ENCODE measurements at places on chromosomes 1 and 21.

DNA sequence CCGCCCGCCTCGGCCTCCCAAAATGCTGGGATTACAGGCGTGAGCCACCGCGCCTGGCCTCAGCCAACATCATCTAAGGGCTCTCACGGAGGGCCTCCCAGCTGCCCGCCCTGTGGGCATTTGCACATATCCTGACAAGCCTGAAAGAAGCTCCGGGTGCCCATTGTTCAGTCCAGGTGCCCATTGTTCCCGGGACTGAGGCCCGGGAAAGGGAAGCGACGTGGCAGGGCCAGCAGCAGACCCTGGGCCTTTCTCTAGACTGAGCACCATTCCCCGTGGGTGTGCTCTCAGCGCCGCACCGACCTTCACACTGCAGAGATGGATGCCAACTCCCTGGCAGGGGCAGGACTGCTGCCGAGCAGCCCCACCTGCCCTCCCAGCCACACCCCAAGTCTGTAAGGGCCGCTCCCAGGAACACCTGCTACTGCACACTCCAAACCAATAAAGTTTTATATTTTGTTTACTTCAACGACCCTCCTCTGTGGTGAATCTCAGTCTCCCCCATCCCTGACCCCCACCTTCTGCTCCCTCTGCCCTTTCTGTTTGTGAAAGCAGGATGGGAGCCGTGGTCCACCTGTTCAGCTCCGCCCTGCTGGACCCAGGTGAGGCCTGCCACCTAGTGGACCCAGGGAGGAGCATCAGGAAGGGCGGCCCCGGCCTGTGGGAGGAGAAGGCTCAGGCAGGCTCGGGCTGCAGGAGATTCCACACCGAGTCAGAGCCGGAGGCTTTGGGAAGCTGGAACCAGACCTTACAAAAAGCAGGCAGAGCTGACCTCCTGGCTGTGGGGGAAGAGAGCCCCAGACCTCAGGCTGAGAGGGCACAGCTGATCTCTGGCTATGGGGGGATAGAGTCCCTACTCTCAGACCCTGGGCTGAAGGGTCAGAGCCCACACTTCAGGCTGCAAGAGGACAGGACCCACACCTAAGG, 1.1 kb upstream of the TMEM82 start:
- no peak for DNase-seq

- no peak for DNase-seq
Observed at GRCh38 chr1:46611691-46612221, 4.9 kb downstream of the MOB3C start.

DNA sequence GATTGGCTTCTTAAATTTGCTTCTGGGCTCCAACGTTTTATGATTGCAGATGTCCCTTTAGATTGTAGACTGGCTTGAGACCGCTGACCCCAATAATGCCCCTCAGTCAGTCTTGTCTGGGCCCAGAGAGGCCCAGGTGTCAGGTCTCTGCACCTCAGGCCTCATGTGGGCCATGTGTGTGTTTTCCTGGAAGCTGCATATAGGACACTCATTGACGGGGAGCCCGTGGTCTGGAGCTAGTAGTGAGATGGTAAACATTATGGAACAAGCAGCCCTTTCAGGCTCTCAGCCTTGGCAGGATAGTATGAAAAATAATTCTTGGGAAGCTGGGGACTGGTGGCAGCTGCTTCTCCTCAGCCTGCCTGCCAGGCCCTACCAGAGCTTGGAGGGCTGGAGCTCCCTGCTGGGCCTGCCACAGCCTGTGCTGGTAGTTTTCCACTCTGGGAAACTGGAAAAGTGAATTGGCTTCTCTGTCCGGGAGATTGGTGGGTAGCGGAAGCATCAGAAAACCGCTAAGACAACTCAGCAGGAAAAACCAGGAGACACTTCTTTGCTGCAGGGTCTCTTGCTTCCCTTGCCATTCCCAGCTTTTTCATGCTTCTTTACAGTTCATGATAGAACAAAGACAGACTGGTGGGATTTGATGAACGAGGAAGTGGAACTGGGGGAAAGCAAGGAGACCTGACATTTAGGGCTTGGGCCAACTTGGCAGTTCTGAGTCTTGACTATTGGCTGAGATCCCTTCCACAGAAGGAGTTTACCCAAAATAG, 57.8 kb upstream of the HSD17B7 start:
- no peak for DNase-seq

DNA sequence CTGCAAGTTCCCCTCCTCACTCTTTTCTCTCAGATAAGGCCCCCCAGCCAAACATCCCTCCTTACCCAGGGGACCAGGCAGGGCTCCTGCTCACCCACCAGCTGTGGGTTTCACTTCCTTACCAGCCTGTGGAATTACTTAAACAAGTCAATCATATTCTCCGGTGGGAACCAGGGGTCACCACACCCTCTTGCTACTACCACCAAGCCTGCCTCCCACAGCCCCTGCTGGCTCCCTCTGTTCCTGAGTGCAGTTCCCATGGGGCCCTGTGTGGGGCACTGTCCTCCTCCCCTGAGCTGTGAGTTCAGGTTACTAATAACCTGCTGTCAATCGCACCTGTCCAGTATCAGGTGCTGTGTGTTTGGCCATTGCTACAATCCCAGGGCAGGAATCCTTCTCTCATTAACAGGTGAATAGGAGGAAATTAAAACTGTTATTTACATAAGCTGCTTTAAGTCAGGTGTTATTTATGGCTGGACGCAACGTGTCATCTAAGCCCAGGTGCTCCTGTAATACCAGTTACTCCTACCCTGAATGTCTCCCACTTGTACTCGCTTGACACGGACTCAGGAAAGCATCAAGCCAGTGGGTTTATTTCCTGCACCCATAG, 53.1 kb upstream of the LBR start:
- no peak for DNase-seq

GRCh38 chr1:156697481-156697880, 7.9 kb downstream of the CRABP2 start:
- DNase-seq: no peak

DNA sequence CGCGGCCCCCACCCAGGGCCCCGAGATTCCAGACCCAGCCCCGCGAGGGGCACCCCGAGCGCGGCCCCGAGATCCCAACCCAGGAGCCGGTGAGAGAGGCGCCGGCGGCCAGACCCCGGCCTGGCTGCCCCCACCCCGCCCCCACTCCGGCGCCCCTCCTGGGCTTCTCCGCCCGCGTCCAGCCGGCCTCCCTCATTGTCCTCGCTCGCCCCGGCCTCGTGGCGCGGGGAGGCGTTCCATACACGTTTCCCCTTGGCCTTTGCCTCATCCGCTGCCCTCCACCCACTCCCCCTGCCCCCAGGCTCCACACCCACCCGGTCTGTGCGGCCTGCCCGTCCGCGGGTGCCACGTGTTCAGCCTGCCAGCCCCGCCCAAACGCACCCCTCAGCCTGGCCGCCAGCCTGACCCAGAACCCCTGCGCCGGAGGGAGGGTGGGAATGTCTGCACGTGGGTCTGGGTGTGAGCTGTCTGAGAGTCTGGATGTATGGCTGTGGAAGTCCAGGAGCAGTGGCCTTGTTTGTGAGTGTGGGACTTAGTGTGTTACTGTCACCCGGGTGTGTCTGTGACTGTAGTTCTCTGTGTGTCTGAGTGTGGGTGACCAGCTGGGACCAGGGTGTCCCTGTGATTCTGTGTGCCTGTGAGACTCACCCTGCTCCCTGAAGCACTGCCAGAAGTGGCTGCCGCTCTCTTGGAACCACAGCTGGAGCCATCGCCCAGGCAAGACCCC, 681 bp downstream of the B4GALT2 start:
- DNase-seq: no peak

DNA sequence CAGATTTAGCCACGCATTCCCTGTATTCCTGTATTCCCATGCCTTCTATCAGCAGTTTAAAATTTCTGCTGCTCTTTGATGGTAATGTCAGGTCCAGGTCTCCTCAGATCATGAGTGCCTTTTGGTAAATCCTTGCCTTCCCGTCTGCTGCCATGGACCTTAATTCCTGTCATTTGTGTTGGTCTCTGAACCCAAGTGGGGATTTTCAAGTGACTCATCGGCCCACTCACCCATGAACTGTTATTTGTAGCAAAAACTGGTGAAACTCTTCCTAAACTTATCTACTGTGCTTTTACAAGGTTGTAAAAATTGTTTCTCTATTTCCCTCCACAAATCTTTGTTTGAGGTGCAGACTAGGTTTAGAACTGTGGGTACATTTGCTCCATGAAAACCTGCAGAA, 47.4 kb downstream of the ACTN2 start:
- no peak for DNase-seq

DNA sequence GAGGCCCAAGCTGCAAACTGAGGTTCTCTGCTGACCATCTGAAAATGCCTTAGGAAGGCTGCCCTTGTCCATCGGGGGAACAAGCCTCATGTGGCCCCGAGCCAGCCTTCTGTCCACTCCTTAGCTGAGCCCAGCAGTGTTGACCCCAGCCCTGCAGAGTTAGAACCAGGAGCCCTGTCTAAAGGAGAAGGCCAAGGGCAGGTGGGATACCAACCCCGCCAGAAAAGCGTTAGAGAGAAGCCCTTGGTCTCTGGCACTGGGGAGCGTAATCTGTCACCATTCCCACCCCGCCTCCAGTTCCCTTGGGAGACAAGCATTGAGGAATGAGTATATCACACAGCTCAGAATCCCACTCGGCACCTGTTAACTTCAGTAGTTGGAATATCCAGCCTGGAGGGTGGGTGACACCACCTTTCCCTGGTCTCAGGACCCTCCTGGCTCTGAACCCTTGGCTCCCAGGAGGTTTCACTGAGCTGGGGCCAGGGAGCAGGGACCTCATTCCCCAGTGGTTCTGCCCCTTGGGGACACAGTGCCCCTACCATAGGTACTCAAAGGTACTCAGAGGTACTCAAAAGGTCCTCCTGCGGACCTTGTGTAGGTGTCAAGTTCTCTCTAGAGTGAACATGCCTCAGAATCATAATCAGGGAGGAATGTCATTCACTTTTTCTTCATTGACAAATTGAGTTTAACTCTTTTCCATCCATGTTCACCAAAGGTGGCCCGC, 16.4 kb downstream of the ETS2 start:
- no peak for DNase-seq

- DNase-seq: no peak
Observed at GRCh38 chr1:168121401-168122011, 15.2 kb downstream of the GPR161 start.

GRCh38 chr1:3076363-3076740, 7.3 kb downstream of the PRDM16 start:
- DNase-seq: no peak

GRCh38 chr1:205678286-205679111, 1.8 kb downstream of the SLC45A3 start:
- no peak for DNase-seq

DNA sequence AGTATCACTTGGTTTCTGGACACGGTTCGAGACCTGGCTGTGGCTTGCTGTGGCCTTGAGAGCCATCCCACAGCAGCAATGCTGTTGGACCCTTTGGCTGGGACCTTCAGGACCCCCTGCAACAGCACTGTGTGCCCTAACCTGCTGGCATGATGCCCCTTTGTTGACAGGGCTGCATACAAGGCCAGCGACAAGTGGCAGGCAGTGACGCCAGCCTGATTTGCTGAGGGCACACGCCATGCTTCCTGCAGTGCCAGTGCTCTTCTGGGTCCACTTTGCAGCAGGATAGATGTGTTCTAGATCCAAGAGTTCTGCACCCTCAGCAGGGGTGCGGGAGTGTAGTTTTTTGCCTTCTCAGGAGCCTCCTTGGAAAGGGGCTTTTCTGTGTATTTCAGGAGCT, 32.8 kb downstream of the COQ8A start:
- DNase-seq: no peak

GRCh38 chr1:6165027-6165426, 15.1 kb downstream of the CHD5 start:
- DNase-seq: no peak

GRCh38 chr1:165843304-165843703, 15.9 kb downstream of the UCK2 start:
- DNase-seq: no peak

DNA sequence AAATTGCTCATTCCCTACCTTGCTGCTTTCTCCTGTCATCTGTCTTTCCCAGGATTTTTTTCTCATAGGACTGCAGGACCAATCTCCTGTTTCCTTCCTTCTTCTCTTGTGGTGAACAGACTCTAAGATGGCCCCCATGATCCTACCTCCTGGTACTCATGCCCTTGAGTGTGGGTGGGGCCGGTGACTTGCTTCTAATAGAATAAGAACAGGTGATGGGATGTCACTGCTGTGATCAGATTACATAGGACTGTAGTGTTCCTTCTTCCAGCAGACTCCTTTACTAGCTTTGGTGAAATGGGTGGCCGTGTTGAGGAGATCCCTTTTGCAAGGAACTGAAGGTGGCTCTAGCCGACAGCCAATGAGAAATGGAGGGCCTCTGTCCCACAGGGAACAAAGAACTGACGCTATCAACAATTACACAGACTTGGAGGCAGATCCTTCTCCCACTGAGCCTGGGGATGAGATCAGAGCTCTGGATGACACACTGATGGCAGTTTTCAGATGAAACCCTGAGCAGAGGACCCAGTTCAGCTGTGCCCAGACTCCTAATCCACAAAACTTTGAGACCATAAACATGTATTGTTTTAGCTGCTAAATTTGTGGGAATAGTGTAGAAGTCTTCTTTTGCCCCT, 7.5 kb downstream of the GSTM3 start:
- no peak for DNase-seq

DNA sequence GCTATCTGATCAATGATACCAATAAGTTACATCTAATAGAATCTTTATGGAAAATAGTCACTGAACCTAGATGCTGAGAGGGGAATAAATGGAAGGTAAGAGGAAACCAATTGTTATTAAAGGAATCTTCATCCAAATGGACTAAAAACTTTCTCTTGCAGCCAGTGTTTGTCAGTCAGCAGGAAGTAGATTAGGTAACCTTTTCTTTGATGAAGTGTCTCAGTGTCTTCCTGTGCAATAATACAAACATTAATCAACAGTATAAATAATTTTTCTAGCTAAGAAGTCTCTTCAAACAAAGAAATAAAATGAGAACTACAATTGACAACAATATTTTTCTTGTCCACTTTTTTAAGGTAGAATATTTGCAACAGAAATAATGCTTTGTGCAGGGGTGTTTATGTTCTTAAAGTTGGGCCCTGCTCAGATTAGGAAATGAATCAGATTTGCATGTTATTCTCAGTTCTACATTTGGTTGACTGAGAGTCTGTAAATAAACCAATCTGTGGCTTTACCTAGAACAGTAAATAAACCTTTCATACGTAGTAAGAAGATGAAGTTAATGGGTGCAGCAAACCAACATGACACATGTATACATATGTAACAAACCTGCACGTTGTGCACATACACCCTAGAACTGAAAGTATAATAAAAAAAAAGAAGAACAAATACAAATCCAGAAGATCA, 391.4 kb downstream of the MRPL39 start:
- DNase-seq: no peak

- no peak for DNase-seq
Observed at GRCh38 chr1:231786126-231786525, 159.5 kb downstream of the DISC1 start.

- no peak for DNase-seq
Observed at GRCh38 chr1:175599212-175599705, 144.1 kb downstream of the TNR start.

Data from glomerular endothelial cell (primary cell).